Body of pancreas (tissue), 4 donors: ENCODE measurements at places on chromosomes 3 and 15.

- no peak overlapping the region for H3K27ac ChIP-seq
- H3K36me3 ChIP-seq = no peaks in the 10 kb centered on the region
- peaks cover 20% of the 10 kb centered on the region for H3K4me1 ChIP-seq
These were observed 4.6 kb downstream of the CBLB start for GRCh38 chr3:105864212-105864611.

DNA sequence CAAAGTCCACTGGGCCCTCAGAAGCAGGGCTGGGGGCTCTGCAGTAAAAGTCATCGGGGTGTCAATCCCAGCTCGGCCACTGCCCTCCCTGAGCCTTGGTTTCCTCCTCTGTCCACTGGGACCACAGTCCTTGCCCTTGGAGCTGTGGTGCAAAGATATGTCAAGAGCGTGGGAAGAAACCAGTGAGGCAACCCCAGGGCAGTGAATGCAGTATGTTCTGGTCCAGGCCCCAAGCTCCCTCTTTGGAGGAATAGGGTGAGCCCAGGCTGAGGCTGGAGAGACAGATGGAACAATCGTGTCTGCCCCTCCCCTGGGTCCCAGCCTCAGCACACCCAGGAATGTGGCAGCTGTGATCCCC is 779 bp downstream of the GRIP2 start:
- no peaks in the 10 kb centered on the region for H3K4me1 ChIP-seq
- no peaks in the 10 kb centered on the region for H3K36me3 ChIP-seq
- no peaks in the 10 kb centered on the region for H3K27me3 ChIP-seq
- H3K4me3 ChIP-seq = no peak overlapping the region
- H3K27ac ChIP-seq = no peak overlapping the region

GRCh38 chr3:147906285-147906684 is 497.1 kb downstream of the ZIC1 start:
- no peak overlapping the region for H3K4me3 ChIP-seq
- no peaks in the 10 kb centered on the region for H3K36me3 ChIP-seq
- H3K4me1 ChIP-seq = no peaks in the 10 kb centered on the region
- no peak overlapping the region for H3K27ac ChIP-seq
- DNase-seq = no peak

DNA sequence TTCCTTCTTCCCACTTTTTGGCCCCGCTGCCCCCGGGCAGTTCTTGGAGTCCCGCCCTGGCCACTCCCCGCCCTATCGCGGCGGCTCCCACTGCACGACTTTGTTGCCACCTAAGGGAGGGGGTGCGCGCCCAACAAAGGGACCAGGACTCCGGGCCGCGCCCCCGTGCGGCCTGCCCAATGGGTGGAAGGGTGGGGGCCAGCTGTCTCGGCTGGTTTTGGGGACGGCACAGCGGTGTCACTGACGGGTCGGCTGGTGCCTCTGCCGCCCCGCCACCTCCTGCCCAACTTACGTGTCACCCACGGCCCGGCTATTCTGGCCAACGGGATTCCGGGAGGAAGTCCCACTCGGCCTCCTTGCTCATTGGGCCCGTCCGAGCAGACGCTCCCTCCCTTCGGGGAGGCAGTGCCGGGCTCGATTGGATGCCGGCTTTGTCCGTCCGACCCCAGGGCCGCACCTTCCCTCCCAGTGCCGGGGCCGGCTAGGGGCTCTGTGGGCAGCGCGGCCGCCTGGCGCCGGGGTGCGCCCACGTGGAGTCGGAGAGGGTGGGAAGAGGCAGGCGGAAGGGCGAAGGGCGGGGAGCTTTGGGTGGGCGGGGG is at the start of gene GOLIM4:
Gene GOLIM4, minus strand, starts transcription at position 314 of the 599 bp plus-strand sequence. CDS start 639 bp downstream, outside the sequence.
- peak within 1 kb of the TSS; percentile 97 for H3K27ac ChIP-seq
- peak within 1 kb of the TSS; percentile 69 for H3K4me3 ChIP-seq
- DNase-seq = peak; percentile 97
- H3K4me1 ChIP-seq = peaks cover 41% of the 10 kb centered on the region
- H3K36me3 ChIP-seq = no peaks in the 10 kb centered on the region

DNA sequence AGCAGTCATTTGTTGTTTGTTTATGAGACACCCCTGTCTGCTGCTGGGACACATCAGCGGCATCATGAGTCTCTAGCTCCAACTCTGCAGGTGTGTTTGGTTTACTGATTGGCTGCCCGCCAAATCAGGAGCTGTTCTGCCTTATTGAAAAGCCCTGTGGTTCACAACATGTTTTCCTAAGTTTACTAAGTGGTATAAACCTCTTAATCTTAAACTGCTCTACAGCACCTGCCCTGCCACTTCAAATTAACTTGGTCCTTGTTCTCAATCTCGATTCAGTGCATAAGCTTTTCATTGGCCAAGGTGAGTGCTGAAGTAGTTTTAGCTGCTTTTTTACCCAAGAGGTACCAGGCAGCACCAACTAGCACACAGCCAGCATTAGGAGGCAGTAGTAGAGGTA is 77.8 kb upstream of the WDR72 start:
- H3K27me3 ChIP-seq = no peaks in the 10 kb centered on the region
- peaks cover 7% of the 10 kb centered on the region for H3K4me1 ChIP-seq
- peak; percentile 67 for DNase-seq
- no peak overlapping the region for H3K4me3 ChIP-seq
- no peaks in the 10 kb centered on the region for H3K36me3 ChIP-seq

- H3K36me3 ChIP-seq = no peaks in the 10 kb centered on the region
- H3K27ac ChIP-seq = peak overlapping the region; percentile 72
- peak; percentile 79 for DNase-seq
These were observed 81.4 kb downstream of the DNAJB8 start for GRCh38 chr3:128385080-128385832.

DNA sequence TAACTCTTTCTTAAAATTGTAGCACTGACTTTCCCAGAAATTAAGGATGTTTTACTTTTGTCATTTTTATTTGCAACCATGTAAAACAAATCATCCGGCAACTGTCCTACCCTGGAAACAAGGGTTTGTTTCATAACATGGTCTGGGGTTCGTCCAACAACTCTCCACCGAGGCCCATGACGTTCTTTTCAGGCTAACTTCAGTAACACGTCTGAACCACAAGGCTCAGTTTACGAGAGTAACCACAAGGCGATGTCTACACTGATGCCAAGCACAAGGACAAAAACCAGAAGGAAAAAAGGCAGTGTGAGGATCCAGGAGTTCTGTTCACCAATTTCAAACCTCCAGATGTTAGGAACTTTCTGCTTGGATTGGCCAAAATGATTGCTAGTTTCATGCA is 546.1 kb downstream of the NTRK3 start:
- no peaks in the 10 kb centered on the region for H3K4me1 ChIP-seq
- H3K4me3 ChIP-seq = no peak overlapping the region
- peak; percentile 43 for DNase-seq
- no peak overlapping the region for H3K27ac ChIP-seq

DNA sequence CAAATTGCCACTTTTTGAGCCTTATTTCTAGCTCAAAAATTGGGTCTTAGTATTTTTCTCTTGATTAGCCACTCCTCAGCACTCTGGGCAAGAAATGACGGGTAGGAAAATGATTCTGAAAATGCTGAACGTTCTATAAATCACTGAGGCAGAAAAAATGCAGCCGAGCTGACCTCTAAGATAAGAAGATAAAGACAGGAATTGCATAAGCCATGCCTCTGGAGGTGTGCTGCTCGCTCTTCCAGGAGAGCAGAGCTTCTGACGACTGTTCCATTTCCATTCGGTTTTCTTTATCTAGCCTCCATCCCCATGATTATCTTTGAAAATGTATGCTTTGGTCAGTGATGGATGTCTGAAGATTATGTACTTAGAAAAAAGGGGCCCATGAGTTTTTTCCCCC is 558.8 kb upstream of the ADAMTS9 start:
- no peaks in the 10 kb centered on the region for H3K36me3 ChIP-seq
- no peaks in the 10 kb centered on the region for H3K27me3 ChIP-seq
- H3K4me1 ChIP-seq = no peaks in the 10 kb centered on the region
- no peak for DNase-seq

DNA sequence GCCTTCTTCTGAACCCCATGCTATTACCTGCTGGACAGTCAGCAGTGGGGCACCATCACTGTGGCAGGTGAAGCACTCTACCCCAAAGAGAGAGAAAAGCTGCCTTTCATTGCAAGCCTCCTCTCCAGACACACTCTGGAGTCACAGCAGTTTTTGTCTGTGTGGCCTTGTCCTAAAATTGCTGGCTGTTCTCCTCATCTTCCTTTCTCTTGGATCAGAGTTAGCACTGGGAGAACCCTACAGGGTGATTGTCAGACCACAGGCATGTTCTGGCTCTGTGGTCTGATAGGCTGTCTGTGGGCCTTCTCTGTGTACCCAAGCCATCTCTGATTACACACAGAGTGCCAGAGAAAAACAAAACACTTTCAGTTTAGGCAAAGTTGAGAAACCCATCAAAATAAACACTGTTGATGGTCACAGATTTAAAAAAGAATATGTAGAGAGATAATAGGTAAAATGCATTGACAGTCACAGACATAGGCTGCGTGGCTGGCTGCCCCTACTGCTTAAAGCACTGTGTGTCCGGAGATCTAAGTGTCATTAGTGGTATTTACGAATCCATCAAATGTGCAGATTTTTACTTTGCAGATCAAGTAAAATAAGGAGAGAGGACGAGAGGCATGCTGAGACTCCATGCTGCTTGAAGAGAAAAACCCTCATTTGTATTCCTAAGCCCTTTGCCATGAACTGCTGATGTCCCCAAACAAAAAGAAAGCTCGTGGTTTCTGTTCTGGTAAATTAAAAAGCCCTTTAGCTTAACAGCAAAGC is 689.9 kb downstream of the TUSC7 start:
- no peaks in the 10 kb centered on the region for H3K36me3 ChIP-seq
- H3K4me3 ChIP-seq = no peak overlapping the region
- H3K27me3 ChIP-seq = no peaks in the 10 kb centered on the region

DNA sequence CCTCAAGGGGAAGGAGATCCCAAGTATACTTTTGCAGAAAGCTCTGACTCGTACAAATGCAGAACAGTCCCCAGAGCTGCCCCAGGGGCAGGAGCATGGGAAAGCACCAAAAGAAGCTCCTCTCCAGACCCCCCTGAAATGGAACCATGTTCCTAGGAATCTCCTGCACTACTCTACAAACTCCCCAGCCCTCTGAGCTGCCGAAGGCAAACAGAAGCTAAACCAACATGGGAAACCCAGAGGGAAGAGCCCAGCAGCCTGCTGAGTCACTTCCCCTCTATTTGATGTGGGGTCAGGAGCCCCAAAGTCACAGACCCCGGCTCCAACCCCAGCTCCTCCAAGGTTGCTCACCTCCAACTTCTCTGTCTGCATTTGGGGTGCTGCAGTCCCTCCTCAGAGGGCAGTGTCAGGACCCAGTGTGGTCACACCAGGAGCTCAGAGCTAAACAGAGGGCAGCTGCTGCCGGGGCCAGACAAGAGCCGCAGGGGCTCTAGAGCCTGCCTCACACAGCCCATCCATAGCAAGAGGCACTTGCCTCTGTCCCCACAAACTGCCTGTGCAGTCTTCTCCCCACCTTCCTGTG is 3.8 kb upstream of the PLXNA1 start:
- peaks cover 12% of the 10 kb centered on the region for H3K4me1 ChIP-seq
- DNase-seq = no peak
- H3K27ac ChIP-seq = no peak overlapping the region
- no peak overlapping the region for H3K4me3 ChIP-seq
- H3K36me3 ChIP-seq = no peaks in the 10 kb centered on the region

DNA sequence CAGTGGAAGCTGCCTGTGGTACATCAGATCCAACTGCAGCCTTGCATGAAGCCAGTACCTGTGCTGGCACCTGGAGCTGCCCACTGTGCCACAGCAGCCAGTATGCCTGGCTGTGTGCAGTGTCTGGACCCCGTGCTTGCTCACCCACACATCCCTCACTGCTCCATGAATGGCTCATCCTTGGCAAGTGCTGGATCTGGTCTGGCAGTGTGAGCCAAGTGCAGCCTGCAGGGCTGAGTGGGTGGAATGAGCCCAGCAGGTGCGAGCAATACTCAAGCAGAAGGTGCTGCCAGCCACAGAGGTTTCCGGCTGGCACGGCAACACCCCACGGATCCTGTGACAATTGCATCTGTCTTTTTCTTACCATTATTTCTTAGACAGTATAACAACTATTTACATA is 488.2 kb upstream of the ROBO2 start:
- no peak overlapping the region for H3K4me3 ChIP-seq
- no peaks in the 10 kb centered on the region for H3K27me3 ChIP-seq
- H3K36me3 ChIP-seq = no peaks in the 10 kb centered on the region
- H3K27ac ChIP-seq = no peak overlapping the region
- no peaks in the 10 kb centered on the region for H3K4me1 ChIP-seq

- H3K4me3 ChIP-seq = no peak overlapping the region
- H3K27me3 ChIP-seq = no peaks in the 10 kb centered on the region
These were observed 89.0 kb downstream of the DHX36 start for GRCh38 chr3:154235330-154235729.

DNA sequence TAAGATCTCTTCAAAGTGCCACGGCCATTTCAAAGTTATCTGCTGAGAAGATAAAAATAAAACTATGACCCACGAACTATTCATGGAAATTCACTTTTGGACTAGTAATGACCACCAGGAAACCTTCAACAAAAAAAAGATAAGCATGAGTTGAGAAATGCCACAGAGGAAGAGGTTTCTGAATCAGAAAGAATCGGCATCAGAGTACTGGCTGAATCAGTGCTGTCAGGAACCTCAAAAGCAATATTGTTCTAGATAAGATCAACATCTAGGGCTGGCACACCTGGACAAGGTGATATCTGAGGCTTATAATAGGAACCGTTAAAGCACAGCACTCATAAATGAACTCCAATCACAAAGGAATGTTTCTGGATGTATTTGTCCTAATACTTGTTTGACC is 72.7 kb downstream of the PEAK1 start:
- DNase-seq = no peak
- no peaks in the 10 kb centered on the region for H3K27me3 ChIP-seq
- H3K36me3 ChIP-seq = no peaks in the 10 kb centered on the region
- no peak overlapping the region for H3K4me3 ChIP-seq

DNA sequence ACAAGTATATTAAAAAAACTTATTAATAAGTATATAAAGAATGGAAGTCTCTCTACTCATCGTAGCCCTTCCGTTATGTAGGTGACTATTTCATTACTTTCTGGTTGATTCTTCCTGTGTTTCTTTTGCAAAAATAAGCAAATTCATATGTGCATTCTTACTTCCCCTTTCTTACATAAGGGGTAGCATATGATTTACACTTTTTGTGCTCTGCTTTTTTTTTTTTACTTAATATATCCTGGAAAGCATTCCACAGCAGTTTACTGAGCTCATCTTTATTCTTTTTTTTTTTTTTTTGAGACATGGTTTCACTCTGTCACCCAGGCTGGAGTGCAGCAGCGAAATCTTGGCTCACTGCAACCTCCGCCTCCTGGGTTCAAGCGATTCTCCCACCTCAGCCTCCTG is 12.9 kb downstream of the SCAMP5 start:
- H3K4me3 ChIP-seq = no peak overlapping the region
- no peaks in the 10 kb centered on the region for H3K27me3 ChIP-seq
- peaks cover 9% of the 10 kb centered on the region for H3K4me1 ChIP-seq
- no peak overlapping the region for H3K27ac ChIP-seq
- DNase-seq = no peak

DNA sequence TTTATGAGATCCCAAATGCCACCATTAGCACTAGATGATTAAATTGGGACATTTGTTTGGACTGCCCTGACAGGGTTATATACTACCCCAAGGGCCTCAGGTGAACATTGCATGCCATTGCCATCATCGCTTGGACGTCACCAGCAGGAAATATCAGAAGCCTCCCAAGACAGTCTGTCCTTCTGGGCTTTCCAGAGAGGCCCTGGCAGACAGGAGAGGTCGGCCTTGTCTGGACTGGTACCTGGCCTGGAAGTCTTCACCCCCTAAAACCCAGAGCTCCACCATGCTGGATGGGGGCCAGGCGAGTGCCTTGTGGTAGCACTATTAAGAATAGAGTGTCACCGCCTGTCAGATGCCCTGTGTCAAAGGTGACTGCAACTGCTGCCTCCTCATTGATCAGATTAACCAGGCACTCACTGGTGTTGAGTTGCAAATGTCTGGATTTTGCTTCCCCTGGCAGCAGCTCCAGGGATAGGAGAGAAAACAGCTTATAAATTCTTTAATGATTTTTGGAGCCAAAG is 324.1 kb upstream of the RASGRP1 start:
- H3K27me3 ChIP-seq = no peaks in the 10 kb centered on the region
- H3K27ac ChIP-seq = peak overlapping the region; percentile 75
- H3K4me3 ChIP-seq = no peak overlapping the region
- H3K36me3 ChIP-seq = no peaks in the 10 kb centered on the region
- DNase-seq = peak; percentile 28
